ENCODE measurements at places on chromosomes 5 and 9.

- DNase-seq, result peak; percentile 18
Observed at GRCh38 chr9:15469406-15469805, 41.4 kb downstream of the PSIP1 start.

DNA sequence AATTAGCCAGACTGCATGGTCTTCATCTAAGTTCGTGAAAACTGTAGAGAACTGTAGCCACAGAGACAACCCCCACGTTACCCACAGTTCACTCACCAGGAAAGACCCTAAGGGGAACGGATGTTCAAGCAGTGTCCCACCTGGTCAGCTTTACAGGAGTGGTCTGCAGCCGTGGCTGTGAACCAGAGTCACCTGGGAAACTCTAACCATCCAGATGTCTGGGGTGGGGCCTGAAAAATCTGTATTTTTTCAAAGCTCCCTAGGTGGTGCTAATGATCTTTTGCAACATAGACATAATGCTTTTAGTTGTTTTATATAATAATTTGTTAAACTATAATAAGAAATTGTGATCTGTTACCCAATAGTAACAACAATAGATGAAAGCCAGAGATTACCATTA is 47.7 kb upstream of the ANGPTL2 start:
- DNase-seq, result no peak

- peak; percentile 82 for DNase-seq
Observed at GRCh38 chr5:172881691-172882370, 47.8 kb downstream of the ERGIC1 start.

DNA sequence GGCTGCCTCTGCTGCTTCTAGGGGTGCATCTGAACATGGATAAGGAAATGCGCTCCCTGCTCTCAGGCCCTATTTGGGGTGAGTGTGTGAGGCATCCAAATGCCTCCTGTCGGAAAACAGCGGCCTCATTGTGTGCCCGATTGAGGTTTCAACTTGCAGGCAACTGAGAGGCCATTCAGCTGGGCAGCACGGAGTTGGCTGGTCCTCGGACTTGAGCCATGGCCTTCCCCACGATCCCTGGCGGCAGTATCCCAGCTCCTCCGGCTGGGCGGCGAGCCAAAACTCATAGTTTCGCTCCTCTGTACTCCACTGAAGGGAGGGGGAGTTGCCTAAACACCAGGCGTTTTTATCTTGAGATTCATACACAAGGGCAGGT is 597.3 kb upstream of the SGCD start:
- peak; percentile 7 for DNase-seq

- no peak for DNase-seq
Observed at GRCh38 chr5:39381376-39381775, 17.1 kb upstream of the C9 start.

- no peak for DNase-seq
Observed at GRCh38 chr5:69317391-69317790, 15.2 kb downstream of the CCDC125 start.

- DNase-seq, result no peak
Observed at GRCh38 chr9:21782205-21782604, 20.2 kb upstream of the MTAP start.

DNA sequence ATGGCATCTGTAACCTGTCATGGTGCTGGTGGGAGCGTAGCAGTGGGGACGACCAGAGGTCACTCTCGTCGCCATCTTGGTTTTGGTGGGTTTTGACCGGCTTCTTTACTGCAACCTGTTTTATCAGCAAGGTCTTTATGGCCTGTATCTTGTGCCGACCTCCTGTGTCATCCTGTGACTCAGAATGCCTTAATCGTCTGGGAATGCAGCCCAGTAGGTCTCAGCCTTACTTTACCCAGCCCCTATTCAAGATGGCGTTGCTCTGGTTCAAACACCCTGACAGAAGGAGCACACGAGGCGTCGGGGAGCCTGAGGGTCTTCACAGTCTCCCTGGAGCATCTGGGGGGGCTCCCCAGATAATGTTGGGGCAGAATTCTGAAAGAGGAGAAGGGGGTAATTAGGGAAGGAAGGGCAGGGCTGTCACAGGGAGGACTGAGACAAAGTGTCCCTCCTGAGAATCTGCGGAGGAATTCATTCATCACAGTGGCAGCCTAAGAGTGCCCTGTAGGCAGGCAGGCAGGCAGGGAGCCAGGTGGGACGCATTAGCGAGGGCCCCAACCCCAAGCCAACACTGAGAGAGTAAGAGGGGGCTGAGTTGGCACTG is 21.3 kb upstream of the NCS1 start:
- peak; percentile 79 for DNase-seq

- peak; percentile 63 for DNase-seq
Observed at GRCh38 chr9:6805532-6805931, 47.8 kb downstream of the KDM4C start.
